ENCODE measurements at places on chromosomes 3 and 15. TPM values are rescaled to one million over a fixed set of nuclear protein-coding genes. Genes with fewer than 3 reads are reported as not detected.

The IL5RA gene
- total RNA-seq = 0.12 TPM

The ASB14 gene
- not detected for total RNA-seq

The BLM gene
- 0.90 TPM for total RNA-seq

The CCRL2 gene
- total RNA-seq = 1.5 TPM

The GANC gene
- total RNA-seq = 21.1 TPM

The ECE2 gene
- 6.3 TPM for total RNA-seq

The THRB gene
- total RNA-seq = 10.3 TPM

The GRK7 gene
- total RNA-seq = not detected

The IQCF5 gene
- total RNA-seq = not detected

The GOLGA6A gene
- not detected for total RNA-seq

The ADAMTS9 gene
- total RNA-seq = 16.5 TPM

The RPP14 gene
- total RNA-seq = 6.9 TPM

The CKMT1B gene
- 3.1 TPM for total RNA-seq

The MYD88 gene
- total RNA-seq = 7.2 TPM

All from pancreas (tissue), 10 donors.